ENCODE measurements at places on chromosomes 1 and 21.
A peak's percentile ranks its signal among the peaks of the same experiment; 100 is the strongest.

GRCh38 chr1:159188375-159188788 is 16.3 kb upstream of the ACKR1 start:
- DNase-seq, result no peak

GRCh38 chr1:222995236-222995580 is 147.8 kb downstream of the TLR5 start:
- DNase-seq, result no peak

DNA sequence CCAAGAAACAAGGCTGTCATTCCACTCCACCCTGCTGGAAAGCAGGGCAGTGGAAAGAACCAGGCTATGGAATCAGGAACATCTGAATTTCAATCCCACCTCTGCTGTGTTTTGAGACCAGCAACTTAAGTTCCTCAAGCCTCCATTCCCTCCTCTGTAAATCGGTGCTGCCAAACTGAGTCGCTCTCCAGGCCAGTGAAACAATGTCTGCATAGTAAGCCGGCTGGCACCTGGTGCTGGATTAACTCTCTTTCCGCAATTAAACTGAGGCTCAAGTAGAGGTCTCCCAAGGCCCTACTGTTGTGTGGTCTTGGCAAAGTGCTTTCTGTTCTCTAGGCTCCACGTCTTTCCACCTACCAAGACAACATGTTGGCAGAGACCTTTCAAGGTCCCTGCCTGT is 65.3 kb downstream of the SSBP3 start:
- DNase-seq, result no peak

DNA sequence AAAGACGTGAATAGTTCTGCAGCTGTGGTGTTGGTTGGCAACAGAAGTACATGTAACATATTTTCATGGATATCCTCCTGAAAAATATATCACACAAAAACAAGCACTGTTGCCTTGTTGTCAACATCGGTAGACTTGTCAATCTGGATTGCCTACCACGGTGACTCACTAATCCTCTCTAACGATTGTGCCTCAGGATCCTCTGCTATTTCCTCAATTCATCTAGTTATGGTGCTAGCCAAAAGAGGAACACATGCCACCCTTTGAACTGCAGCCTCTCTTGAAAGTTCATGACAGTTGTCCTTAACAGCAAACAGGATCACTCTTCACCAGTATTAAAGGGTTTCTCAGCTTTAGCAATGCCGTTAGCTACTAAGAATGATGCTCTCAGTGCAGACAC is 25.7 kb downstream of the RASAL2 start:
- DNase-seq, result no peak

- DNase-seq, result no peak
Measured at GRCh38 chr1:81738875-81739274, 61.9 kb upstream of the ADGRL2 start.

- no peak for DNase-seq
Measured at GRCh38 chr1:89760496-89760895, 60.3 kb upstream of the LRRC8D start.

- DNase-seq, result no peak
Measured at GRCh38 chr1:30048905-30049304, 674.5 kb downstream of the MATN1 start.

DNA sequence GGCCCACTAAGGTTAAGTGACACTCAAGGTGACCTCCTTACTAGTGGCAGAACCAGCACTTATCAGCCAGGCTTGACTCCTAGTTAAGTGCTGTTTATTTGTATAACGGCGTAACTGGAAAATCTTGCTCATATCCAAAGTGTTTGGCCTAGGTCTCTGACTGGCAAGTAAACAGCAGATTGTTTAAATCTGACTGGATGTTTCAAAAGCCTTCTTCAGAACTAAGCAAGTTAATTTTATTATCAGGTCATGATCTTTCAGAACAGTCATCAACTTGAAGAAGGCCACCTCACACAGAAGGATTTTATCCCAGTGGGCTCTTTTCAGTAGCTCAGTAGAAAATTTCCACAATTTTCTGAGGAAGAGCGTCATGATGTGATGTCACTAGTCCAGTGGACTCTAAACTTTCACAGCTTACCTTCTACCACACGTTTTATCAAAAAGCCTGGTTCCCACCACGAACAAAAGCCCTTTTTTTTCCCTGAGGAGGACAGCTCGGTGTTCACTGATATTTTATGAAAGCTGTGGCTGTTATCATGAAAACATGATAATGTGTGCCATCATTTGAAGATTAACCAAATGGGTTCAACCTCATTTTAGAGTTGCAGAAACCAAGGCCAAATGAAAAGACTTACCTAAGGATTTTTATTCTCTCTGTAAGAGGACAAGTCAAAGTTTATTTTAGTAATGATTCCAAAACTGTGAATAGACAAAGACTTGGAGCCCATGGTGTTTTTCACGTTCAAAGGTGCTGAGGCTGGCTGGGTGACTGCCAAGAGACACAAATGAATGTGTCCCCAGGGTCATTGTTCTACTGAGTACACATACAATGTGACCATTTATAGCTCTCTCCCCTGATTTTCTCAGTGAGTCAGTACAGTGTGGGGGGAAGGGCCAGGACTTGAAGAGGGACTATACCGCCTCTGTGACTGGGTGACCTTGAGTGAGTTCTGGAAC is 9.1 kb downstream of the SGIP1 start:
- peak; percentile 59 for DNase-seq

GRCh38 chr1:183580281-183580682 is 10.0 kb downstream of the NCF2 start:
- no peak for DNase-seq

DNA sequence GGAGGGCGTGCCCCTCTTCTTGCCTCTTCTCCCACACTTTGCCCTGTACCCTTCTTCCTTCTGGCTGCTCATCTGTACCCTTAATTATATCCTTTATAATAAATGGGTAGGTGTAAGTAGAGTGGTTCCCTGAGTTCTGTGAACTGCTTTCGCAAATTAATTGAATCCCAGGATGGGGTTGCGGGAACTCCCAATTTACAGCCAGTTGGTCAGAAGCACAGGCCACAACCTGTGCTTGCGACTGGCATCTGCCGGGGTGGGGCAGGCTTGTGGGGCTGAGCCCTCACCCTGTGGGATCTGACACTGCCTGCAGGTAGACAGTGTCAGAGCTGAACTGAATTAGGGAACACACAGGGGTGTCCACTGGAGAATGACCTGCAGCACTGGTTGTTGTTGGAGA is 244.9 kb downstream of the KCNJ6 start:
- no peak for DNase-seq

DNA sequence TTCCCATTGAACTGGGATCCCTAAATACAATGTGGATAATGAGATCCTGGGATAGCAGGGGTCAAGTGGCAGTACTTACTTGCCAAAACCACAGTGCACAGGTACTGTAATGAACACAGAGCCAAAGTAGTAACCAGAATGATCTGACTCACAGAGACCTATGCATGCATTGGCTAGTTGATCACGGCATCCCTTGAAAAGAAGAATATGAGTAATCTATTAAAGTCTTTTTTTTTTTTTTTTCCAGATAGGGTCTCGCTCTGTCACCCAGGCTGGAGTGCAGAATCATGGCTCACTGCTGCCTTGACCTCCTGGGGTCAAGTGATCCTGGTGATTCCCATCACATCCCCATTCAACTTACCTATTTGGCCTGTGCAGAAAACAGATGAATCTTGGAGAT is 29.4 kb upstream of the EIF4G3 start:
- no peak for DNase-seq

DNA sequence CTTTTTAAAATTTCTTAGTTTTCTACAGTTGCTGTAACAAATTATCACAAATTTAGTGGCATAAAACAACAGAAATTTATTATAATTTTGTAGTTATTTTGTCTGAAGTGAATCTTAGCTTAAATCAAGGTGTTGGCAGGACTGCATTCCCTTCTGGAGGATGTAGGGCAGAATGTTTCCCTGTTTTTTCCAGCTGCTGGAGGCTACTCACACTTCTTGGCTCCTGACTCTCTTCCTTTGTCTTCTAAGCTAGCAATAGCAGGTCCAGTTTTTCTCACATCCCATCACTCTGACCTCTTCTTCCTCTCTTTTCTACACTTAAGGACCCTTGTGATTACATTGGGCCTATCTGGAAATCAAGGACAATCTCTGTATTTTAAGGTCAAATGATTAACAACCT is 84.1 kb downstream of the PKN2 start:
- DNase-seq, result no peak

DNA sequence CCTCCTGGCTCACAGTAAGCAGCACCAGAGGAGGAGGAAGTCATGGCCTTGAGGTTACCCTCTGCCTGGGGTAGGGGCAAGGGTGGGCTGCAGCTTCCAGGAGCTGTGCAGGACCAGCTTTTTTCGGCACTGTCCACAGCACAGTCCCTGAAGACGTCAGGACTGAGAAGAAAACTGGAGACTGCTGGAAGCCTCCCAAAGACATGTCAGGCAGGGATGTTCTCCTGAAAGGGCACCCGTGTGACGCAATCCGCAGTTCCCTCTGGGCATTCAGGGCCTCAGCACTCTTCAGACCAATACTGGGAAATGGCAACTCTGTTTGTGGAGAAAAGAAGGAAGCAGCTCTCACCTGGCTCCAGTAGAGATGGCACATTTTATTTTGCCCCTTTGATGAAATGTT is 64.8 kb upstream of the TENT5C start:
- DNase-seq, result peak; percentile 20

- peak; percentile 2 for DNase-seq
Measured at GRCh38 chr1:86339014-86339812, 56.9 kb downstream of the ODF2L start.

DNA sequence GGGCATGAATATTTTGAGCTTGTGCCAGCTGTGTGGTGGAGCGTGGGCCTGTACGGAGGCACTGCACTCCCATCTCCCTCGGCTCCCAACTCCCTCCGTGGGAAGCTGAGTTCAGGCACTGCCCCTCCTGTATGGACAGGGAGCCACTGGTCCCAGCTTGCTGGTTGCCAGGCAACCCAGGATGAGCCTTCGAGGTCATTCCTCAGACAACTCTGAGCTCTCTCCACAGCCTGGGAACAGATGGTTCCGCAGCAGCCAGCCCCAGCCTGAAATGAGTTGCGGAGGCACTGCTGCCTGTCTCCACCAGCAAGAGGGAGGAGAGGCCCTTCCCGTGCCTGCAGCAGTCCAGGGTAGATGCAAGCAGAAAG is 58.4 kb upstream of the TENT5B start:
- no peak for DNase-seq

- DNase-seq, result no peak
Measured at GRCh38 chr1:182611326-182611725, 7.1 kb upstream of the RGS16 start.

DNA sequence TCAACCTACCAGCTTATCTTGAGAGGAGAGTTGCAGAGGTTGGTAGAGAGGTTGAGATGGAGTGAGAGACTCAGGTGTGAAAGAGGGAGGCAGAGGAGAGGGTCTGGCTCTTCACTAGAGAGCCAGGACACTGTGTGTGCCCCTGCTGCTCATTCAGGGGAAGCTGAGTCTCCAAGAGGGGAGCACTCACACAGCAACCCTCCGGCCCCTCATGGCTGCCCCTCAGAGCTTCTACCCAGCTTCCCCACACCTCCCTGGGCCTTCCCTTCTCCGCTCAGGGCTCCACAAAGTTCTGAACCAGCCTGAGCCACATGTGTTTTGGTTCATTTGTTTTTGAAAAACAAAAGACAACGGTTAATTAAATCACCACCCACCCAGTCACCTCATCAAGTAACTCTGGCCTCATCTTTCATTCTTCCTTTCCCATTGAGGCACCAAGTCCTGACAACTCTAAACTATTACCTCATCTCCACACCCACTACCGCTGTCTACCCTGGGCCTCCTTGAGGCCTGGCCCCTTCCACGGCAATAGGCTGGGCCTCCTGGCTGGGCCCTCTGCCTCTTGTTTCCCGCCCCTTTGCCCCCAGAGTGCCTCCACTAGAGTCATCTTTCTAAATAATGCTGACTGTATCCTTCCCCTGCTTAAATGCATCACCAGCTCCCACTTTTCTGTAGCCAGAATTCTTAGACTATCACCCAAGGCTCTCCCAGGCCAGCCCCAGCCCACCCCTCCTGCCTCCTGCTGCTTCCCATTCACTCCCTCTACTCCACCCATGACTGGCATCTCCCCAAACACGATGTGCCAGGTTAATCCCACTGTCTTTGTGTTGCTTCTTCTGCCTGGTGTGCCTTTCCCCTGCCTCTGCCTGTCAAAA is 33.0 kb downstream of the TNNT2 start:
- no peak for DNase-seq

DNA sequence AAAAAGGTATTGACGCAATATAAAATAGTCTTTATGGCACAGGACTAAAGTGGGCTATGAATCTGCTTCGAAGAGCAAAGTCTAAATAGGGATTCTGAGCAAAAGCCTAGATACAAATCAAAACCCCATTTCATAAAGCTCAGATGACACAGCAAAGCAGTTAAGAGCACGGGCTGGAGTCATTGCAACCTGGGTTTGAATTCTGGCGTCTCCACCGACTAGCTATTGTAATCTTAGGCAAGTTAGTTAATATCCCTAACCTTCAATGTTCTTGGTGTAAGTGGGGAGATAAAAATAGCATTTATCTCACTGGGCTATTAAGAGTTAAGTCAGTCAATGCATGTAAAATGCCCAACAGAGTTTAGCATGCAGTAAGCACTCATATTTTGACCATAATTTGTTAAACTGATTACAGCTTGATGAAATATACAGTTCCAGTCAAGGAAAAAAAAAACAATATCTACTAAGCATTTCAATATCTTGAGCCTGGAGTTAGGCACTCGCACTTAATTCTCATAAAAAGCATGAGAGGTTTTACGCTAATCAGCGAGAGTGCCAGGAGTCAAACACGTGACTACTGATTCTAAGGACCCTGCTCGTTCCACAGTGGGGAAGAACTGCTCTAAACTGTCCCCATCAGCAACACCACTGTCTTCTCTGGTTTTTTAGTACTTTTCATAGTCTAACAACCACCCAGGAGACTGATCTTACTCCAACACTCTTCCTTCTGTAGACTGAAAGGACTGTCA is 75.5 kb downstream of the JAK1 start:
- no peak for DNase-seq

- DNase-seq, result no peak
Measured at GRCh38 chr21:36396325-36396724, 11.1 kb downstream of the CHAF1B start.

- peak; percentile 73 for DNase-seq
Measured at GRCh38 chr1:225851805-225852204, 30.4 kb downstream of the TMEM63A start.

GRCh38 chr1:161952607-161953172 is 71.0 kb downstream of the OLFML2B start:
- DNase-seq, result no peak

- no peak for DNase-seq
Measured at GRCh38 chr1:27563341-27563590, 40.7 kb downstream of the AHDC1 start.

- DNase-seq, result no peak
Measured at GRCh38 chr1:168477792-168478191, 66.0 kb downstream of the XCL2 start.

- no peak for DNase-seq
Measured at GRCh38 chr1:8639148-8639547, 178.3 kb downstream of the RERE start.

DNA sequence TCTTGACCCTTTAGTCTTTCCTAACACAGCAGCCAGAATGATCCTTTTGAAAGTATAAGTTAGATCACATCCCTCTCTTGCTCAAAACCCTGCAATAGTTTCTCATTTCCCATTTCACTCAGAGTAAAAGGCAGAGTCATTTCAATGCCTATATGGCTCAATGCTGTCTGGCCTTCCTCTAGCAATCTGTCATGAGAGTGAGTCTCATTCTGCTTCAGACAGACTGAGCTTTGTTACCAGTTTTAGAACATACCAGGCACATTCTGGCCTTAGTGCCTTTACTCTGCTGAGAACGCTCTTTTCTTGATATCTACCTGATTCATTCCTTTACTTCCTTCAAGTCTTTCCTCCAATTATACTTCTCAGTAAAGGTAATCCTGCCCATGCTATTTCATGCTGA is 372.8 kb upstream of the PKN2 start:
- DNase-seq, result no peak

- DNase-seq, result no peak
Measured at GRCh38 chr1:111981871-111982270, 7.6 kb downstream of the KCND3 start.

Data from RPMI8226 (cell line).